IPS DF 6.9 (cell line): ENCODE measurements at places on chromosomes 1 and 21.

DNA sequence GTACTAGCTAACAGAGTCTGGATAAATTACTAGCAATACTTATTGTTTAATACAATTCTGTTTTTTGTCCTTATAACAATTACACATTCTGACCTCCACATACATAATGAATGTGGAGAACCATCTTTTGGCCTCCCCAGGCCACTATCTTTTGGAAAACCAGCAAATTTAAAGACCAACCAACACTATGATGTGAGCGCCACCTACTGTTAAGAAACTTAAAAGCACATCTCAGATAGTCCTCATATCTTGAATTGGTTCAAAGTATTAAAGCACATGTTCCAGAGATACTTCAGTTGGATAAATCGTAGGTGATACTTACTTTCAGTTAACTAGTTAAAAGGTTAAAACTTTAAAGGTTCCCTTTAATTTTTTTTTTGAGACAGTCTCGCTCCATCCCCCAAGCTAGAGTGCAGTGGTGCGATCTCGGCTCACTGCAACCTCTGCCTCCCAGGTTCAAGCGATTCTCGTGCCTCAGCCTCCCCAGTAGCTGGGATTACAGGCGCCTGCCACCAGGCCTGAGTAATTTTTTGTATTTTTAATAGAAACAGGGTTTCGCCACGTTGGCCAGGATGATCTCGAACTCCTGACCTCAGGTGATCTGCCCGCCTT, 29.3 kb upstream of the USP1 start:
- peak; percentile 63 for DNase-seq

DNA sequence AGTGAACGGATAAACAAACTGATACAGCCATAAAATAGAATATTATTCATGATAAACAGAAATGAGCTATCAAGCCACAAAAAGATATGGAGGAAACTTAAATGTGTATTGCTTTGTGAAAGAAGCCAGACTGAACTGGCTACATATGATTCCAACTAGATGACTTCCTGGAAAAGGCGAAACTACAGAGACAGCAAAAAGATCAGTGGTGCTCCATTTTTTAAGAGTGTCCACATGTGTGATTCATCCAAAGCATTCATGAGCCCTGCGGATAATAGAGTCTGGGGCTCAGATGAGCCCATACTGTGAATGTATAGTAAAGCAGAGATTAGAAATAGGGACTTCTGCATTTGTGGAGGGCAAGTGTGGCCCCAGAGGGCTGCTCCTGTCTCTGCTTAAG, 7.8 kb upstream of the TMEM222 start:
- no peak for DNase-seq

DNA sequence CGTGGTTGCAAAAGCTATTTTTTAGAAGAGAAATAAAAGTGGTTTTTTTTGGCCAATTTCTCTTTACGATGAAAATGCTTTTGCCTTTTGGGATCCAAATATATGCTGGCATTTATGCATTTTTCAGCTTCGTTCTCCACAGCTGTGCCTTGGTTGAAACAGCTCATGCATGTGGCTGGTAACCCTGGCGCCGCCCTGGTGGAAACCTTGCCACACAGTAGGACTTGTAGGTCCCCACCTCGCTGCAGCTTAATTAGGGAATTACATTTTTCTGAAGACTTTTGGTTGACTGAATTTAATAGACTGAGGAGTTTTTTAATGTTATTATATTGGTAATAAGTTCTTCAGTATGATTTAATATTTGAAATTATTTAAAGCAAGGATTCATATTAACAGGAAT, 12.7 kb upstream of the PCP4 start:
- no peak for DNase-seq

DNA sequence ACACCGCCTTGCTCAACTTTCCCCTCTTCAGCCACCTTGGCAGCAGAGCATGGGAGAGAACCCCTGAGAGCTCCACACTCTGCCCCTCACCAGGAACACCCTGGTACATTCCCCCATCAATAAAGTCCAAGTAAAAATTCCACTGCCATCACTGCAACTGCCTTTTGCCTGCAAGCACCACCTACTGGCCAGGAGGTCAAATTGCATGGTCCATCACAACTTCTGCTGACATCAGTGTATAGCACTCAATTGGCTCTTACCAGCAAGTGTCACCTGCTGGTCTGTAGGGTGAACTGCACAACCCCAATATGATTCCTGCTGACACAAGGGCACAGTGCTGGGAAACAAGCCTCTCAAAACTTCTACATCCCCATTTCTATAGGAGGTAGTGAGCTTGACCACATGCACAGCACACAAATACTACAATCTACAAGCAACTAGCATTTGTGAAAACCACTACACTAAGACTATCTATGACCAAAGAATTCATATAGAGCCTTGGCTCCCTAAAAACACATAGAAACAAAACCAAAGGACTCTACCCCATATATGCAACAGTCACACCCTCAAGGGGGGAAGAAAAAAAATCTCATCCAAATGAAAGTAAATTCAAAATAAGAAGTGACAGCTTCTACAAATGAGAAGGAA, 69.2 kb downstream of the FASLG start:
- peak; percentile 55 for DNase-seq

DNA sequence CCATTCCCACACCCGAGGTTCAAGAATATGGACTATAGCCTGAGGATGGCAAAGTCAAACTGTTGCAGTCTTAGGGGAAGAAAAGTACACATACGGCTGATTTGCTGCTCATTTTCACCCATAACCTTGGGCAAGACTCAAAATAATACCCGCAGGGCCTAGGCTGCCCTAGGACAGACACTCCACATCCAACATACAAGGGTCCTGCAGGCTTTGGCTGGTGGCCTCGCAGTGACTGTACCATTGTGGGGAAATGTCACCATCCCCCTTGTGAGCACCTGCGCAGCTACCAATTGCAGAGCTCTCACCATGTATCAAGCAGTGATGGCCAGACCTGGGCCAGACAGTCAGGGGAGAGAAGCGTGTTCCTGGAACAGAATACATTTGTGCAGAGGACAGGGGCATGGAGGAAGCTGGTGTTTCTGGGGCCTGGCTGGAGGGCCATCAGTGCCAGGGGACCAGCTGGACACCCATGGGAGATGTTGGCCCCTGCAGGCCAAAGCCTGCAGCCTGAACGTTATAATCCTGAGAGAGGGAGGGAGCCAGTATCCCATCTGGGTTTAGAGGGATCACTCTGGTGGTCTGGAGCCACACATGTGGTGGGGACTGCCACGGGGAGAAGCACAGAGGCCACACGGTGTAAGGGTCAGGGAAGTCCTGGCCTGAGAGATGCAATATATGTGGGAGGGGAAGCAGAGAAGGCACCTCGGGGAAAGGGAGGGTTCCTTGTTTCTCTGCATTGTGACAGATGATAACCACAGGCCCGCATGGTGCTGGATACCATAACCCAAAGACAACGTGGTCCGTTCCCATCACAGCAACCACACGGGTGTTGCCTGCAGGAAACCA, 101.2 kb downstream of the GLIS1 start:
- no peak for DNase-seq

- no peak for DNase-seq
These were observed 272.9 kb downstream of the ADGRL2 start for GRCh38 chr1:82073659-82074058.

DNA sequence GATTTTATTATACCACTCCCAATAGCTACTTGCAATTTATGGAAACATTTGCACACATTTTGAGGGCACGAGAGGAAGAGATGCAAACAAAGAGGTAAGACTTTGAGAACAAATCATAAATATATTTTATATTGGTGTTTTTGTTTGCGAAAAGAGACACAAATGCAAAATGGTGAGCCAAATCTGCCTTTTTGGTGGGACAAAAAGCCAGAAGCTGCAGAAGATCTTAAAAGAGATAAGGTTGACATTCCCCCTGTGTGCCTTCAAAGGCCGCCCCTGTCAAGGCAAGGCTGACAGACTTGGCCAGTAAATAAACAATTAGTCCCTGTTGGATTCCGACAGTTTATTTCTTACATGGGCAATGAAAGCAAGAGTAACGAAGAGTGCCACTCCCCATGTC, 122.8 kb downstream of the LBR start:
- DNase-seq = no peak

DNA sequence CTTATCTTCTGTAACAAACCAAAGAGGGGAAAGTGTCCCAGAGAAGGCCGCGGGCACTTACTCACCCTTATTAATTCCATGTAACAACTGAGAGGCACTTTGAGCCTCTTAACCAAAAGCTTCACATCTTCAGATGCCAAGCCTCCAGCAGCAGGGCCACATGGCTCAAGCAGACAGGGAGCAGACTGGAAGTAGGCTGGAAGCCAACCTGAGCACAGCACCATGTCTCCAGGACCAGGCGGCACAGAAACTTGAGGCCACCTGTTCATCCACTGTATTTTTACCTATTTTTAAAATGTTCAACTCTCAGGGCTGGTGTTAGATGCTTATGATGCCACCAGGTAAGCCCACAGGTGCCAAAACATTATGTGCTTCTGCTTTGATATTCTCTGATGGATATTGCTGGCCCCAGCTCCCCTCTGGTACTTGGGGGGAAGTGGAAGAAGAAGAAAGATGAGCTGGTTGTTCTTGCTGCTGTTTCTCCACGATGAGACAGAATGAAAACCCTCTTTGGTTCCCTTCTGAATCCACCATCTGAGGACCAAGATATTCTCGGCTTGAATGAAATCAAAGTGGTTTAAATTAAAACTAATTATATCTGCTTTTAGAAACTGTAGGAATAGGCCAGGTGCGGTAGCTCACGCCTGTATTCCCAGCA, 30.6 kb upstream of the SDE2 start:
- no peak for DNase-seq

DNA sequence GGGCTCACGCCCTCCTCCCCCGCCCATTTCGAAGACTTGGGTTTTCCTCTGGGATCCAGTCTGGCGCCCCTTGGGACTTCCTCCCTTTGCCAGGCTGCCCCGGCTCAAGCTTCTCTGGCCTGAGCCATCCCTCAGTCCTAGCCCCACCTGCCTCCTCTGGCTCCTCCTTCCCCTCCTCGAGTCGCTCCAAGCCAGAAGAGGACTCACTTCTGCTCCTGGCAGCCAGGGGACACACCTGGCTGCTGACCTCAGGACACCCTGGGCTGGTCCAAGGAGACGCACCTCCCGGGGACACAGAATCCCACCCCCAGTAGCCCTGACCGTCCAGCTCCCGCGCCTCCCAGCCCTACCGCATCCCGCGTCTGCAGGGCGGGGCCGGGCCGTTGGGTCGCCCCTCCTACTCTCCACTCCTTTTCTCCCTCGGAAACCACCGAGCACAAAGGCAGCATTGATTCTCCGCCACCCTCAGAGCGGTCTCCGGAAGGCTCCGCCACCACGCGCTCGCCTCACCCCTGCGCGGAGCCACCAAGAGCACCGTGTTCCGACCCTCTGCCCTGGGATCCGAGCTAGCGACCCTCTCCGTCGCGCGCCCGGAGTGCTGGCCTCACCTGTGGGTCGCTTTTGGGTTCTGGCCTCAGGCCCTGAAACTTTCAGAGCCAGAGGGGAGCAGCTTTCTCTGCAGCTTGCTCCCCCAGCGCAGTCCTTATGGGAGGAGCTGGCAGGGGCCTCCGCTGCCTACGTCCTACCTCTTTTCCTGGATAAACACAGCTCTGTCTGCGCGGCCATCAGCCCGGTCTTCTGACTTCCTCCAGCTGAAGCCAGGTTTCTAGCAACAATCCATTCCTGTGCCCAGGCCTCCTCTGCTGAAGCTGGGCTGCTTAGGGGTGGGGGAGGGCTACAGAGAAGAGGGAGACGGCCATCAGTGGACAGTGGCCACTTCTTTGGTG, at the start of gene C2CD4D:
Gene C2CD4D, minus strand, starts transcription at position 364 of the 947 bp plus-strand sequence. CDS start 831 bp downstream, outside the sequence.
- no peak for DNase-seq

- no peak for DNase-seq
These were observed 878 bp downstream of the OR11L1 start for GRCh38 chr1:247840818-247841217.

DNA sequence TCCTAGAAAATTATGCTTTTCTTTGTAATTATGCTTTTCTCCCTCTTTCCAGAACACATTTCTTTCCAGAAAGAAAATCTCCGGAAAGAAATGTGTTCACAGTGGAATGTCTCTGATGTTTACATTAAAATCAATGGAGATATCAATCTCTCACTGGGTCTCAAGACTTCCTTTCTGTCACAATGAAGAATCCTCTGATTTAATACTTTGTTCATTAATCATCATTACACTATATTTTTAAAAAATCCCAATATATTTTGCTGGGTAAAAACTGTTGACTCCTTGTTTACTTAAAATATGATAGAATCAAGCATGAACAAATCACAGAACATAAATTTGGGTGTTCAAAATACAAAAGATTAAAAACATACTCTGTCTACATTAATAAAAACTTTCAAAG, 26.3 kb upstream of the TGFBR3 start:
- no peak for DNase-seq

DNA sequence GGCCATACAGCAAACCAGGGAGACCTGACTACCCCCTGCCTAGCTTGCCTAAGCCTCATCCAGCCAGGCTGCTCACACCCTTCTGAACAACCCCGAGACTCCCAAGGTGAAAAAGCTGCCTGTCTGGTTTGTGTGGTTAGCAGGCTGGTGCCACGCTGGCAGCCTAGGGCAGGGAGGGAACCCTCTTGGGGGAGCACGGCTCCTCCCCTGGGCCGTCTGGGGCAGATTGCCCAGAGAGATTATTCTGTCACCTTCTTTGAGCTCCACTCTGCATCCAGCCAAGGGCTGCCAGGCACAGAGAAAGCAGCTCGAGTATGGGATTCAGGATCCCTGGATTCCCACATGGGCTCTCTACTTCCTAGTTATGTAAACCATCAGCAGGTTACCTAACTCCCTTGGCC, 27.5 kb upstream of the TCEA3 start:
- DNase-seq = no peak

- no peak for DNase-seq
These were observed 758 bp downstream of the RAD54L start for GRCh38 chr1:46248122-46248920.

DNA sequence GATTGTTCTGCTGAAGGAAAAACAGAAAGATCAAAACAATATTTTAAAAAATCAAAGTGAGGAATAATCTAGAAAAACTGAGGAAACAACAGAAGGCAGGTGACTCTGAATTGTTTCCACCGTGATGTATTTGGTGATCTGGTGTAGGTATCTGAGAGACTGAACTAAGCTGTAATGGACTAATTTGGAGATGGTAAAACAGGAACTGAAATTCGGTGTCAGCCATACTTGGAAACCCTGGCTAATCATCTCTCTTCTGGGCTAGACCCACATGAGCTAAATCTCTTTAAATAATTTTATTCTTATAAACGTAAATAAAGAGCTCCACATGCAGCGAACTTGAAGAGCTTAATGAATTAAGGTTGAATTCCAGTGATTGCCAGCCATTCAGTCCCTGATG, 1226.1 kb downstream of the NCAM2 start:
- DNase-seq = no peak

DNA sequence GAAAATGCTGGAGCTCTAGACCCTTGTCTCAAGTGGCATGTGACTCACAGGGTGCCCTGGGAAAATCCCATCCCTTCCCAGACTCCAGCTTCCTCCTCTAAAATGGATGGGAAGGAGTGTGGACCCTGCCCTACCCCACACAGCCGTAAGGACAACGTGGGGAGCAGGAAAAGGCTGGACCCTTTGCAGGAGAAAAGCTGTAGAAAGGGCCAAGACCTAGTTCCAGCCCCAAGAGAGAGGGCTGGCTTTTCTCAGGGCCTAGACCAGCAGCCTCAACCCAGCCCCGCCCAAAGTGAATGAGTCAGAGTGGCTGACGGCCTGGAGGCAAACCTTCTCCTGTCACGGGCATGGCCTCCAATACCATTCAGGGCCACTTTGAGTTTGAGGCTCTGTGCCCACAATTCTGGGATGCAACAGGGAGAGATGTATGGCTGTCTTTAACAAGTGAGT, 1.1 kb downstream of the LAMB3 start:
- DNase-seq = no peak

- DNase-seq = no peak
These were observed 140.2 kb upstream of the FGGY start for GRCh38 chr1:59156526-59157199.

- DNase-seq = no peak
These were observed 43.5 kb downstream of the UMODL1 start for GRCh38 chr21:42114646-42115045.

GRCh38 chr21:42234464-42235241, 15.7 kb downstream of the ABCG1 start:
- no peak for DNase-seq
